B cell (primary cell): ENCODE measurements at places on chromosomes 2 and 18. TPM values are rescaled to one million over a fixed set of nuclear protein-coding genes. Genes with fewer than 3 reads are reported as not detected.

DNA sequence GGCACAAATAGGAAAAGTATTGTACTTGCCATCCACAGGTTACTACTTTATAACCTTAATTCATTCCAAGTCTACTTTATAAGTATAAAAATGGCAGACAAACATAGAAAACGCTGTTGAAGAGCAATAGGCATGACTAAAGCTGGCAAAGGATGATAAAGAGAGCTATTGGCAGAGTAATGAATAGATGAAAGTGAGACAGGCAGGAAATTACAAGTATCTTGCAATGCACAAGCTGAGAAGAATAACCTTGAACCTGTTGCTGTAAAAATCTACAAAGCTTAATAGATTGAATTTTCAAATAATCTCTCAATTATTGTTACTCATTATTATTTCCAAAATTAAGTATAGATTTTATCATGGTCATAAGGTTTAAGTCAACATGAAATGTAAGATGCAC lies 8.8 kb downstream of the PELI1 start:
- DNase-seq: no peak

DNA sequence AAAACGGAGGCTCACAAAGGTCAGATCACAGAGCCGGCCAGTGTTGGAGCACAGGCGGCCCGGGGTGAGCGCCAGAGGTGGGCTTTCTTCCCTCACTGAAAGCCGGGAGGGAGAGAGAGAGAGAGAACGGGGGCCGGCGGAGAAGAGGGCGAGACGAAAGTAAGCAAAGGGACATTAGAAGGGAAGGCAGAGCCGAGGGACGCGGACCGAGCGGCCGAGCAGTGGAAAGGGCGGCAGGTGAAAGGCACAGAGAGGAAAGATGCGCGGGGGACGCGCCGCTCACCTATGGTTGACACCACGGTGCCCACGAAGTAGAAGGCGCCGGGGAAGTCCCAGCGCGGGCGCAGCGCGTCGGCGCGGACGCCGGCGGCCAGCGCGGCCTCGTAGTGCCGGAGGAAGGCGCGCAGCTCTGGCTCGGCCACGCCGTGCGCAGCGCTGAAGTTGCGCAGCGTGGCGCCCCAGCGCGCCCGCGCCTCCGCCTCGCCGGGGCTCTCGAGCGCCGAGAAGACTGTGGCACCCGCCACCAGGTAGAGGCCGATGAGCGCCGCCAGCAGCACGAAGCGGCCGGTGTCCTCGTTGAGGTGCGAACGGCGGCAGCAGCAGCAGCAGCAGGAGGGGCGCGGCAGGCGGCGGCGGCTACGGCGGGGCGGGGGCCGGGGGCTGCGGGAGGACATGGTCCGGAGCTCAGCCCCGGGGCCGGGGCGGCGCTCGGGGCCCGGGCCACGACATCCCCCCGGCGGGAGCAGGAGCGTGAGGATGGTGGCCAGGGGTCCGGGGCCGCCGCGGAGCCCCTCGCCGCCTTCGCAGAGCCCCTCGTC lies 166.9 kb downstream of the MSH2 start:
- peak; percentile 40 for DNase-seq

- no peak for DNase-seq
Observed at GRCh38 chr2:9286554-9287399, 80.2 kb downstream of the ASAP2 start.

- peak; percentile 47 for DNase-seq
Observed at GRCh38 chr2:86790676-86791572, at the start of gene CD8A. TSS of gene CD8A (minus strand) at chr2:86790913. CDS start at chr2:86790825, 88 bp downstream.

GRCh38 chr2:18149660-18150246 lies 271.3 kb downstream of the KCNS3 start:
- peak; percentile 25 for DNase-seq

Gene AKAIN1
- total RNA-seq: not detected in 2 replicates

GRCh38 chr2:198807131-198807530 lies 650.6 kb downstream of the SATB2 start:
- no peak for DNase-seq

GRCh38 chr18:55090564-55091188 lies 131.4 kb upstream of the CCDC68 start:
- DNase-seq: no peak
